ENCODE measurements at places on chromosomes 16 and 17.
A peak's percentile ranks its signal among the peaks of the same experiment; 100 is the strongest.

GRCh38 chr16:15542734-15543347, 100.1 kb downstream of the MARF1 start:
- DNase-seq, result no peak

DNA sequence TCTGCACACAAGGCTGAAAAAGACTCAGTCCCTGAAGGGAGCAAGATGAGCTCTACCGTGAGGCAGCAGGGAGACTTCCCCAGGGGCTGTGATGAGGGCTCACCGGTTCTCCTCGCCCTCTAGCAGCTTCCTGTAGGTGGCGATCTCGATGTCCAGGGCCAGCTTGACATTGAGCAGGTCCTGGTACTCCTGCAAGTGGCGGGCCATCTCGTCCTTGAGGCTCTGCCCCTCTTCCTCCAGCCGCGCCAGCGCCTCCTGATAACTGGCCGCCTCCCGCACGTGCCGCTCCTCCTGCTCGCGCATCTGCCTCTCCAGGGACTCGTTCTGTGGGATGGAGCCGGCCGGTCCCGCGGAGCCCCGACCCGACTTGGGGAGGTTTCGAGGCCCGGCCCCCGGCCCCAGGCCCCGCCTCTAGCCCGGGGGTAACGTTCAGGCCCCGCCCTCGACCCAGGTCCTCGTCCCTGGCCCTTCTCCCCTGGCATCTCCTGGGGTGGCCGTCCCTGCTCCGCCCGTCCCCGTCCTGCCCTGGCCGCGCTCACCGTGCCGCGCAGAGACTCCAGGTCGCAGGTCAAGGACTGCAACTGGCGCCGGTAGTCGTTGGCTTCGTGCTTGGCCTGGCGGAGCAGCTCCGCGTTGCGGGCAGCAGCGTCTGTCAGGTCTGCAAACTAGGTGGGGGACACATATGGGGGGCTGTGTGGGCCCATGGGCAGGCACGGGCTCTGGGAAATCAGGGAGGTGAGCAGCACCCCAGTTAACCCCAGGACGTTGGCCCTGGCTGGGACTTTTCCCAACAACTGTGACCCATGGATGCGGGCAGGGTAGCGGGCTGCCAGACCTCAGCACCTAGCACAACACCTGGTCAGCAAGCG, 3.9 kb downstream of the GFAP start:
- DNase-seq, result no peak

DNA sequence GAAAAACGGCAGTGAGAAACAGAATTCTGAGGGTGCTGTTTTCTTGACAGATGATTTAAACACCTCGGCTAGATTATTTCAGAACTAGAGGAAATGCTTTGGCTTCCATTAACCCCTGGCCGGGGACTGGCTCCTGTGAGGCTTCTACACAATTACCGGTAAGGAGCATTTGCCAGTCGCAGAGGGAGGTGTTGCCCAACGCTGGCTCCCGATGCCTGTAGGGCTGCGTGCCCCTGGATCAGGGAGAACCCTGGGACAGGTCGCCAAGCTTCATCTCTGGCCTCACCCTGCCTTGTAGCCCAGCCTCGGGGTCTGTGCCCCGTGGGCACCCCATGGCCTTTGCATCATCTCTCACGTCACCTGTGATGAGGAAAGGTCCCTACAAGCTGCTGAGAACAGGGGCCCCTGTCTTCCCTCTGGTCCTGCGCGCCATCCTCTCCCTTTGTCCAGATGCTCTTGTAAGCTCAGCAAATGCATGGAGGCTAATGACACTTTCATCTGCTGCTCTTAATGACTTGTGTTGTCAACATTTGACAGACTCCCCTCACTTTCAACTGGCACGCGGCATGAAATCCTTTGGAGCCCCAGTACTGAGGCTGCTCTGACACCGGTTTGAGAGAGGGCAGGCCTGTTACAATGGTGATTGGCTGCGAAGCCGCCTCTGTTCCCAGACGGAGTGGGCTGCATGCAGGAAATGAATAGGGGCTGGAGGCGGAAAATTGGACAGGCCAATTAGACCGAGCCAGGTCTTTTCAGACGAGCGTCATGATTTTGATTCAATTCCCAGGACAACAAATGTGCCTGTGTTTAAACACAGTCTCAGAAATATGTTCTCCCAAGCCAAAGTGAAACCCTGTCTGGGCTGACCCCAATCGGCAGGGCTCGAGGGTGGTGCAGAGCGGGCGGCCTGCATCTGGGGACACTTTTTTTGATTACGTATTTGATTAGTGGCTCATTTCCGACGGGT, 85.5 kb upstream of the DOC2B start:
- DNase-seq, result no peak

DNA sequence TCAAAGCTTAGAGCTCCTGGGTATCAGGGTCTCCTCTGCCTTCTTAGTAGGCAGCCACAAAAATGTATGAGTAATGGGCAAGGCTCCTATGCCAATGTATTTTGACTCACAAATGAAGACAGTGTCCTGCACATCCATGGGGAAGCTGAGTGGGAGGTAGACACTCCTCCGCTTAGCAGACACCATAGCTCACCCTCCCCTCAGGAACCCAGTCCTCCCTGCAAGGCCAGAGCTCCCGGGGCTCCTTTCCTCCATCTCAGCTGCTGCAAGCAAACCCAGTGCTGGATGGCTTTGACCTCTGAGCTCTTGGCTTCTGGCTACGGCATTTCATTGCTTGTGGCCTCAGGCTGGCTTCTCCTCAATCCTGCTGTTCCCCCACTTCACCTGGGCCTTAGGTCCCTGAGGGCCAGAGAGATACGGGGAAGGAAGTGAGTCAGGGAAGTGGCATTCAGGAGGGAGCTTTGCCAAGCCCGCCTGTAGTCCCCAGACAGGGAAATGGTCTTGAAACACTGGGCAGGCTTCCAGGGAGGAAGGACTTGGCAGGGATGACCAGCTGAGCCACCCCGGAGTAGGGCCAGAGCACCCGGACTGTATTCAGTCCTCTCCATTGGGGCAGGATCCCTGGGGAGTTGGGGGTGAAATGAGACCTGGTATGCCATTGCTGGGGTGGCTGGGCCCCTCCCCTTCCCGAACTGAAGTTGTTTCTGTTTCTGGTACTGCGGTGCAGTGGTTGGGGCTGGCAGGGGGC, 4.5 kb downstream of the ABCC3 start:
- no peak for DNase-seq

GRCh38 chr17:13597723-13598347, 3.9 kb downstream of the HS3ST3A1 start:
- DNase-seq, result peak; percentile 17

DNA sequence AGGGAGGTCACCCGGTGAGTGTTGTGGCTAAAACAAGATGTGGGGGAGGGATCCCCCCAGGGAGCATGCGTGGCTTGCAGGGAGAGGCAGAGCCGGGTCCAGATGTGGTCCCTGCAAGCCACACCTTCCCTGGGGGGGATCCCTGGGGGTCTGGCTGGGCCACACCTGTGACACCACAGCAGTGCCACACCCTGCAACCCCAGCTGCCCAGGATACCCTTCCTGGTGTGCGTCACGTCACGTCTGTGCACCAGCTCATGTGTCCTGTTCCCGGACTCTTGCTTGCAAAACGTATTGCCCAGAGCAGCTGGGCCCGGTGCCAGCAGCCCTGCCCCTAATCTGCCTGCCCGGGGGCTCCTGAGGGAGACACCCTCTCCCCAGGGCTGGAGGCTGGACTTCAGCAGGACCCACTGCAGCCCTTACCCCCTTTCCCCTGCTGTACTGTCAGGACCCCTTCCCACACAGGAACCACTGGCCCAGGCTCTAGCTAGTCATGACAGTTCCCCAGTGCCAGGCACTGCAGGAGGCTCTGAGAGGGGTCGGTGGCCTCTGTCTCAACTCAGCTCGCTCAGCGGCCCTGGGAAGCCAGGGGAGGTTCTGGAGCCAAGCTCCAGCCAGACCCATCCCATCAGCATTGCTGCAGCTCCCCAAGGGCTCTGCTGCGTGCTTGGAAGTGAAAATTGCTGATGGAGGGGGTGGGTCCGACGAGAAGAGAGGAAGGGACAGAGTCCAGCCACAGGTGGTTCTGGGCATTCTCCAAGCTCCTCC, 25.8 kb upstream of the ACSF3 start:
- no peak for DNase-seq

- no peak for DNase-seq
Measured at GRCh38 chr17:64339516-64340490, 50.9 kb downstream of the PECAM1 start.

DNA sequence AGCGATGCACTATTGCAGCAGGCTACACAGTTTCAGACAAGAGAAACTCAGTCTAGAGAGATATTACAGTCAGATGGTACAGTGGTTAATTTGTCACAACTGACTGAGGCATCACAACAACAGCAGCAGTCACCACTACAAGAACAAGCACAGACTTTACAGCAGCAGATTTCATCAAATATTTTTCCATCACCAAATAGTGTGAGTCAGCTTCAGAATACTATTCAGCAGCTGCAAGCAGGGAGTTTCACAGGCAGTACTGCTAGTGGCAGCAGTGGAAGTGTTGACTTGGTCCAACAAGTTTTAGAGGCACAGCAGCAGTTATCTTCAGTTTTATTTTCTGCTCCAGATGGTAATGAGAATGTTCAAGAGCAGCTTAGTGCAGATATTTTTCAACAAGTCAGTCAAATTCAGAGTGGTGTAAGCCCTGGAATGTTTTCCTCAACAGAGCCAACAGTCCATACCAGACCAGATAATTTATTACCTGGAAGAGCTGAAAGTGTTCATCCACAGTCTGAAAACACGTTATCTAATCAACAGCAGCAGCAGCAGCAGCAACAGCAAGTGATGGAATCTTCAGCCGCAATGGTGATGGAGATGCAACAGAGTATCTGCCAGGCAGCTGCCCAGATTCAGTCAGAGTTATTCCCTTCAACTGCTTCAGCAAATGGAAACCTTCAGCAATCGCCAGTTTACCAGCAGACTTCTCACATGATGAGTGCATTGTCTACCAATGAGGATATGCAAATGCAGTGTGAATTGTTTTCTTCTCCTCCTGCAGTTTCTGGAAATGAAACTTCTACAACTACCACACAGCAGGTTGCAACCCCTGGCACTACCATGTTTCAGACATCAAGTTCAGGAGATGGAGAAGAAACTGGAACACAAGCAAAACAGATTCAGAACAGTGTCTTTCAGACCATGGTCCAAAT, 34.1 kb downstream of the NQO1 start:
- DNase-seq, result no peak

DNA sequence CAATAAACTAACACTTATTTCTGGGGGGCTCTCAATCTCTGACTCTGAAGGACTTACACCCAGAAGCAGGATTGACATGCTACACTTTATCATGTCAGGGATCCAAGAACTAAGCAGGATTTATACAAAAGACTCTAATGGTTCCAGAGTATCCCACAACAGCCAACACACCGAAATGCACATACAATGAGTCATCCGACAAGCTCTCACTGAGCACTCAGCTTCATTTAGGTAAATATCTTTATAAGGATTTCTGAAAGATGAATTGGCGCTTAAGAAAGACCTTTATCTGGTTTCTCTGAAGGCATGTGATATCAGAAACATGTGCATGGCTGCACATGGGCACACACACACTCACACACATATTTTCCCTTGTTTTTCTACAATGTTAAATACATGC, 77.2 kb downstream of the TOX3 start:
- DNase-seq, result peak; percentile 29

GRCh38 chr16:27321013-27321915, 7.5 kb downstream of the IL4R start:
- DNase-seq, result no peak

DNA sequence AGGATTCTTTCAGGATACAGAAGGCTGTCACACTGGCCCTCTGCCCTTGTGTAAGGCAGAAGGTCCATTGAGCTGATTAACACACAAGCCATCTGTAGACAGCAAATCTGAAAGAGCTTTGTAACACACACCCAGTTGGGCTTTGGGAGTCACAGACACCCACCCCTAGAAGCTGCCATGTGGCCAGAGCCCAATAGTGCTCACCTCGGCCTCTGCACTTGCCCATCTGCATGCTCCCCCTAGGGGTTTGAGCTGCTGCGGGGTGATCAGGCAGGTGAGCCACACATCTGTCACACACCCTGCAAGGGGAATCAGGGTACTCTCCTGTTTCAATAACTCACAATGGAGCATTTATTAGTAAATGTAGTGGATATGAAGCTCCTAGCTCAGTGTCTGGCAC, 138.3 kb downstream of the CHD9NB start:
- DNase-seq, result no peak

GRCh38 chr17:9872852-9873251, 32.2 kb downstream of the RCVRN start:
- DNase-seq, result no peak

- DNase-seq, result no peak
Measured at GRCh38 chr16:88196471-88197400, 186.0 kb upstream of the ZNF469 start.

DNA sequence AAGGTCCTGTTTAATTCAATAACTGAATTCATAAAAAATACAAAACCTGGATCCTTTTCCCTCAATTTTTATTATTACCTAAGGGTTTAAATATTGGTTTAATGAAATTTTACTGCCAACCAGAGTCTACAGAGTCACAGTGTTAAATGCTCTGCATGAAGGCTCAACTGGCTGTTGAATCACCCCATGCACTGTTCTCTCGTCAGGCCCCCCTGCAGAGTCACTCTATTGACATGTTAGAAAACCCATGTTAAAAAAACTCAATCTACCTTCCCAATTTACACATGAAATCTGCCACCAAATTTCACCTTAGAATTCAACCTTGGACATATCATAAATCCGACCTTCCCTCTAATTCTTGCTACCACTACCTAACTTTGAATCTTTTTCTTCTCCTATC, 43.3 kb upstream of the ULK2 start:
- DNase-seq, result no peak

DNA sequence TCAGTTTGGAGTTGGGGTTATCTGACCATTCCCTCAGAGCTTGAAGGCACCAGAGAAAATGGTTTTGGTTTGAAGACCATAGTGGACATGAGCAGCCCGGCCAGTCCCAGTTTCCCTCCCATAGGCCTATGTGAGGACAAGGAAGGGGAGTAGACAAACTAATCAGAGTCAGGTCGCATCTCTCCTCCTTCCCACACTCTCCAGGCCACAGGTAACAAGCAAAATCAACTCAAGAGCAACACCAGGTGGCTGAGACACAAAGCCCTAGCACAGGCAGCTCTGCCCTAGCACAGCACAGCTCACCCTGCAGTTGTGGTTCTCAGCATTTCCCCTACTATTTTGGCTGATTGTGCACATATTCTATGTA, 7.2 kb downstream of the SUPT4H1 start:
- no peak for DNase-seq

GRCh38 chr17:73584987-73585386, 59.3 kb downstream of the SDK2 start:
- DNase-seq, result no peak

GRCh38 chr17:81245024-81245664, 6.0 kb downstream of the NDUFAF8 start:
- DNase-seq, result no peak

GRCh38 chr16:18834864-18835263, 33.5 kb upstream of the ARL6IP1 start:
- DNase-seq, result no peak

GRCh38 chr16:59540621-59541020, 806.5 kb upstream of the GOT2 start:
- DNase-seq, result no peak
